ENCODE measurements at places on chromosomes 2 and 18.

- DNase-seq: no peak
Measured at GRCh38 chr2:21818212-21818795, 694.5 kb downstream of the TDRD15 start.

GRCh38 chr2:159013103-159013502, 44.7 kb downstream of the TANC1 start:
- no peak for DNase-seq

- DNase-seq: no peak
Measured at GRCh38 chr2:200756618-200757321, 54.9 kb upstream of the BZW1 start.

GRCh38 chr2:202883987-202884675, 12.6 kb upstream of the ICA1L start:
- no peak for DNase-seq

DNA sequence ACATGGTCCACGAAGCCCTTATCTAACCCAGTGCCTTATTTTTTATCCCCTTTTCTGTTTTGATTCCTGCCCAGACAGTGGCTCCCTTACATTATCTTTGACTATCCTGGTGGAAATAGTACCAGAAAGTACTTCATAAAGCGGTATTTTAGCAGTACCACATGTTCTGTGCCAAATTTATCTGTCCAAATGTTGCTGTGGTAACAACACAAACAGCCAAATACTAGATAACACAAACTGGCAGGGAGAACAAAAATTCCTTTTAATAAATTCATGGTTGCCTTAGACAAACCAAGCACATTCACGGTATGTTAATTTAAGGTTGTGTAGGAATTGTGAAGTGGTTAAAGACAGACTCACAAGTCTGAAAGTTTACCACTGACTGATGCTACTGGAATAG, 187.9 kb upstream of the LHCGR start:
- DNase-seq: no peak

DNA sequence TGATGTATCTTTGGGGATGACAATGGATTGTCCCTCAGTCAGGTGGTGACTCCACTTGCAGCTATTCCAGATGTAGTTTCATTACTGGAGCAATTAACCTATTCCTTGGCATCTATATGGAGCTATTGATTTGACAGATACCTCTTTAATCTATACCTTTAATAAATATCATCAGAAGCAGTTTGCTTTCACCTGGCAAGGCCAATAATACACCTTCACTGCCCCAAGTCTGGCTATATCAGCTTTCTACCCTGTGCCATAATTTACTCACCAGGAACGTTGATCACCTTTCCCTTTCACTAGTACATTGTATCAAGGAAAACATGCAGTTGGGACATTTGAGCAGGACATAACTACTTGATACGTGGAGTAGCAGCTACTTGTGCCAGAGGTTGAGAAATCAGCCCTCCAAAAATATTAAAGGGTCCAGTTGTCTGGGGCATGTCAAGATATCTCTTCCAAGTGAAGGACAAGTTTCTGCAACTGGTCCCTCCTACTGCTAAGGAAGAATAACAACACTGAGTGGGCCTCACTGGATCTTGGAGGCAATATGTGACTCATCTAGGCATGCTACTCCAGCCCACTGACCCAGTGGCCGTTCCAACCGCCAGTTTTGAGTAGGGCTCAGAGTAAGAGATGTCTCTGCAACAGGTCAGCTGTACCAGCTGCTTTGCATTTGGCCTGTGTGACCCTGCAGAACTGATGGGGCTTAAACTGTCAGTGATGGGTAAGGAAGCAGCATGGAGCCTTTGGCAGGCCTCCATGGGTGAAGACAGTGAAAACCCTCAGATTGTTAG, 67.0 kb downstream of the PSMG2 start:
- no peak for DNase-seq

DNA sequence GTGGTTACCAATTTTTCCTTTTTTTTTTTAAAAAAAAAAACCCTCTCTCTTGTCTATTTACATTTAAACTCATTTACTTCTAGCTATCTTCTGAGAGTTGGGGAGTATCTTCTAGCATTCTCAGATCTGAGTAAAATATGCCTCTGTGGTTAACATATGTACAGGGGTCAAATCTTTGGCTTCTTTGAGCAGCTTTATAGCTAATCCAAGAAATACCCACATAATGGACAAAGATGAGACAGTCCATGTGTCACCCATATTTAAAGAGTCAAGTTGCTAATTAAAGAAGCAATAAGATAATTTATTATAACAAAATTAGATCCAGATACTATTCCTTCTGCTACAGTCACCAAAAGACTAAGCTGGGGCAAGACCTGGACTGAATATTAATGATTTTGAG, 139.0 kb upstream of the HNRNPA3 start:
- no peak for DNase-seq

- DNase-seq: no peak
Measured at GRCh38 chr2:65281627-65282351, 54.2 kb downstream of the ACTR2 start.

DNA sequence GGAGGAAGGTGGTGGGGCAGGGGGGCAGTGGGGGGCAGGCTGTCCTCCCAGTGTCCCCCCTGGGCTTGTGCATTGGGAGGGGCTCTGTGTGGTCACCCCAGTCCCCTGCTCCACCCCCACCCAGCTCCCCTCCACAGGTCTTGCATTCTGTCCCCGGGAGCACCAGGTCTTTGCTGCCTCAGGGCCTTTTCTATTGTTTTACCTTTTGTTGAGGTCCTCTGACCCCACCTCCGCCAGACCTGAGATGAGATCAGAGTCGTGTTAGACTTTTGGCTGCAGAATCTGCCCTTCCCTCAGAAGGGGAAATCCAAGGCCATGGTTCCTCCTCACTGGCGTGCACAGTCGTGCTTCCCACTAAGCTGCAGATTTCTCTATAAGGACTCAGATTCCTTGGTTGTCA, 20.8 kb downstream of the ATG4B start:
- DNase-seq: no peak

- DNase-seq: no peak
Measured at GRCh38 chr2:203623661-203624060, 82.8 kb upstream of the CD28 start.

- no peak for DNase-seq
Measured at GRCh38 chr2:4556135-4556896, 852.9 kb downstream of the DCDC2C start.

DNA sequence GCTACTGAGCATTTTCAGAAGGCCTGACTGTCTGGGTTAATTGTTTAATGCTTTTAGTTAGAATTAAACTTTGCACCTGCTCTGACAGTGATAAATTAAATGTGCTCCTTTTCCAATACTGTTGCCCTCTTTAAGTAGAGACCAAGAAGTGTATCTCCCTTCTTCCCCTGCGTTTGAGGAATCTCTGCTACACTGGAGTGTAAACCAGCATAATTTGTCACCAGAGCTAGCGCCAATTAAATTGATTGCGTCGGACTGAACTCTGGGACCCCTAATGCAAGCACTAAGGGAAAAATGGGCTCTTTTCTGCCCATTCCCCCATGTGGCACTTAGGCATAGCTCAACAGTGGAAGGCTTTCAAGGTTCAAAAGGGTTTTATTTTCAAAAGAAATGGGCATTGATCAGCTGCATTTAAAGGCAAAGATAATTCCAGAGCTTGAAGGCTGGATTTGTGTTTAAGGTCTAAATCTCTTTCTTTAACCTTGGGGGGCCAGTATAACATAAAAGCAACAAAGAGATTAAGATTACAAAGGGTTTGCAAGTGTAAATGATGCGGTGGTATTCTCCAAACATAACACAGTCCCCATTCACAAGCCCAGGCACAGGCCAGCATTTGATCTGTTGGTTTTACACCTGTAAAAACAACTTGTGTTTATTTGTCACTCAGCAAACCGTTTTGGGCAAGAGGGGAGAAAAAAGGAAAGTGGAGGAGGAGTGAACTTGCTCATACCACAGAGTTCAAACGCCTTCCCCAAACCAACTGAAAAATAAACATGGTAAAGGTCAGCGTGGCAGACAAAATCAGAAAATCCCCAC, 427.6 kb downstream of the BCL11A start:
- no peak for DNase-seq
